NCI-H1694 treated with DMSO at 0.1 percent for 48 hours (cell line): ENCODE measurements at places on chromosomes 3 and 15.

- no peak for DNase-seq
Measured at GRCh38 chr3:37137516-37137915, 36.9 kb downstream of the LRRFIP2 start.

DNA sequence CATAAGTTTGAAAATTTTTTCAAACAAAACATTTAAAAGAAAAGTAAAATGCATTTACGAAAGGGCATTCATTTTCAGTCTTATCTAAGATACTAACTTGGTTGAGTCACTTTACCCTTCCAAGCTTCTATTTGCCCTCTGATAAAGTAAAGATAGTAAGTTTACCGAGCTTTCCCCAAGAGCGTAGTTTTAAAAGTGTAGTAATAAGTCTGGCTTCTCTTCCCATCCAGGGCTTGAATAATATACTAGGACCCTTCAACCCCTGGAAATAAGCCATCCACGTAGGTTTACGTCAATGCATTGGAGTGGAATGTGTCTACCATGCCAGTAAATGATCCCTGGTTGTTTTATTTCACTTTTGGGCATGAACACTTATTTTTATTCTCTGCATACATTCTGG lies 608.3 kb downstream of the NTRK3 start:
- no peak for DNase-seq

- DNase-seq = no peak
Measured at GRCh38 chr3:43865887-43866528, 175.3 kb downstream of the ABHD5 start.

DNA sequence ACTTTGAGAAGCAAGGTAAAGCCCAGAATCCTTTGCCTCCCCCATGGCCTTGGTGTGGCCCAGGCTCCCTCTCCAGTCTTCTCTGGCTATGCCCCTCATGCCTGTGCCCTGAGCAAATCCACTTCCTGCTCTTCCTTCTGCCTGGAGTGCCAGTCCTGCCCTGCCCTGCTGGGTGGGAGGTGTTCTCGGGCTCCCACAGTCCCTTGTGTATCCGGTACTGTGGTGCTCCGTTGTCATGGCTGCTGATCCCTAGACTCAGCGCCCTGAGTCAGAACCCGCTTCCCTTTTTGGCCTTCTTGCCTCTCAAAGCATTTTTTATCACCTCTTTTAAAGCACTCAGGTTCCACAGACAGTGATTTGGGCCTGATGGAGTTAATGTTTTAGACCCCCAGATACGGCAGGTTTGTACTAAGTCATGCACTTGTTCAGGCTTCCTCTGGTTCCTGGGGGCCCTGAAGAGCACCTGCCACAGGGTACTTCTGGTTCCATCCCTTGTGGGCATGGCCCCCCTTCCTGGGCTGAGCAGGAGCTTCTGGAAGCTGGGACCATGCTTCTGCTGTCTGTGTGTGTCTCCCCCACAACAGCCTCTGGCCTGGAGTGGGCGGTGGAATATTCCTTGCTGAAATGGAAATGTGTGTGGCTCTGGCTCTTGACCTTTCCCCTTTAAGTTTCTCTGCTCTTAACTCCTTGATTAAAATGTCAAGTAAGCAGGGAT lies 29.6 kb upstream of the ADAMTS7 start:
- DNase-seq = no peak

DNA sequence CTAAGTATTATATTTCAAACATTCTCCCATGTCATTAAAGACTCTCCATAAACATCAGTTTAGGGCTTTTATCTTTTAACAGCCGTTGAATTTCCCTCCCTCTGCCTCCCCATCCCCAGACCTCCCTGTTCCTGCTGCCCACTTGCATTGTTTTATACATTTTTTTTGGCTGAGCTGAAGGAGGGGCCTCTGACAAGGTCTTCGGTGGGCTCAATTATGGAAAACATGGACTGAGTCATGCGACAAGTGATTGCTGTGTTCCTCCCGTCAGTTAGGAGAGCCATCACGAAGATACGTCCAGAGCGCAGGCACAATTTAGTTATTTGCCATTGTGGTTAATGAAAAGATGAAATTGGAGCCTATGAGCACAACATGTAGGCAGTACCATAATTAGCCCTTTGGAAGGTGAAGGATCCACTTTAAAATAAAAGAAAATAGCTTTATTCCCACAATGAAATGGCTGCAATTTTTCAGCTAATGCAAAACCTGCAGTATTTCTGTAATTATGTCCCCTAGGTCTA lies 12.0 kb upstream of the NMNAT3 start:
- DNase-seq = no peak

DNA sequence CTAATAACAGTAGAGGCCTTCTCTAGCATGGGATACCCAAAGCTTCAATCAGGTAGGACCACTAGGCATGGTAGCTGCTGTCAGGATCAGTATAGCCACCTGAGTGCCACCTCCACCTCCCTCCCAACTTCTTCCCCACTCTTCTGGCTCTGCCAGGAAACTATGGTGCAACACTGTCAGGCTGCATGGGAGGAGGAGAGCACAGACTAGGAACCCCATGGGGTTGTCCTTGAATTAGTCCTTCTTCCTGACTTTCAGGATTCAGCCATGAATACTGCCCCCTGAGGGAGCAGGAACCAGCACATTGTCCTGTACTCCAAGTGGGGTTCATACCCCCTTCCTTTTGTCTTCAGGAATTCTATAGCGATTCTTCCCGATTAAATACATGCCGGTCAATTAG lies 340.8 kb upstream of the ONECUT1 start:
- DNase-seq = no peak

DNA sequence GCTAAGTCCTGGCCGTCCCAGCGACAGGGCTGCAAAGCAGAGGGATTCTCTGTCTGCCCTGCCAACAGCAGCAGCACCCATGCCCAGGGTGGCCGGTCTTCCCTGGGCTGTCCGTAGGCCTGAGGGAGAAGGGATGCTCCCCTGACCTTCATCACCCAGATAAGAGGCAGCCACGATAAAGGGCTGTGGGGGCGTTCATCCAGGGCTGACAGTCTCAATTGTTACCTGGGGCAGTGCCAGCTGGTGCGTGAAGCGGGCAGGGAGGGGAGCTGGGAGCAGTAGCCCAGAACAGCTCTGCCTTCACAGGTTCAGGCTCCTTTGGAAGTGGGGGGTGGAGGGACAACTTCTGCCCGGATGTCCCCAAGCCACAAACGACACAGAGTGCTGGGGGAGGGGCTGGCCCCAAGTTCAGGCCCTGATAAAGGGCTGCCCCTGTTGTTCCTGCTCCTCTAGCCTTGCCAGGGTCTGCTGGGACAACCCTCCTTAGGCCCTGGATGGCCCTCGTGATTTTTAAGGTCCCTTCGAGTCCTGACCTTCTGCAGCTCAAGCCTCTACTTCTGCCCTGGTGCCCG lies 94.7 kb downstream of the RAB11A start:
- DNase-seq = no peak

DNA sequence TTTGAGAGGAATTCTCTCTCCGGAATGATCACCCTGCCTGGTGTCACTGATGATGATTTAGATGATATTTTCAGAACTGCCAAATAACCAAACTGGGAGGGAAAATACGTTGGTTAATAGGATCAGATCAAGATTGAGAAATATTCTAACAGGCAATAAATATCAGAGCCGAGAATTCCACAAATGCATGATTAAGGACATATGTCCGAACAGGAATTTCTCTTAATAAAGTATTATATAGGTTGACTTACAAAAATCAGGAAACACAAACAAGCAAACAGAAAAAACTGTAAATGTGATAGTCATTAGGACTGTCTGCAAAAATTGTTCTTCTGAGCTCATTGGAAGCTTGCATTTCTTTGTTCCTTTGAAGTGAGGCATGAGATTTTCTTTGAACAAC lies 75.1 kb upstream of the PHLDB2 start:
- DNase-seq = no peak

GRCh38 chr3:112366522-112366921 lies 33.6 kb downstream of the CD200 start:
- DNase-seq = no peak

GRCh38 chr3:122947738-122948137 lies 79.8 kb downstream of the SEMA5B start:
- DNase-seq = no peak

GRCh38 chr3:190435618-190436017 lies 14.1 kb downstream of the TMEM207 start:
- no peak for DNase-seq

DNA sequence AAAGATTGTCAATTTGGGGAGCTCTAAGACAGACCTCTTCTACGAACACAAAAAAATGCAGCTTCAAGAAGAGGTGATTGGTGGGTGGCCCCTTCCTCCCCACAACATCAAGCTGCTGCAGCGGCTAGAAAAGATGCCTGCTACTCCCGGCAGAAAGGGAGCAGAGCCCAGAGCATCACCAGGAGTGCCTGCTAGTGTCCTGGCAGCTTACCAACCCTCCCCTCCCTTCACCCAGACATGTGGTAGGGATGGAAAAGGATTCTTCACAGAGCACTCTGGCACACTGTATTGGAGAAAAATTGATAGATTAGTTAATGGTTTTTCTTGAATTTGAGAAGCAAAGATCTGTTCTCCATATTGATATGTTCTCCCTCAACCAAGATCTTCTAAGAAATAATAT lies 10.8 kb downstream of the IP6K1 start:
- no peak for DNase-seq

GRCh38 chr3:126050050-126050392 lies 33.9 kb downstream of the SLC41A3 start:
- no peak for DNase-seq

DNA sequence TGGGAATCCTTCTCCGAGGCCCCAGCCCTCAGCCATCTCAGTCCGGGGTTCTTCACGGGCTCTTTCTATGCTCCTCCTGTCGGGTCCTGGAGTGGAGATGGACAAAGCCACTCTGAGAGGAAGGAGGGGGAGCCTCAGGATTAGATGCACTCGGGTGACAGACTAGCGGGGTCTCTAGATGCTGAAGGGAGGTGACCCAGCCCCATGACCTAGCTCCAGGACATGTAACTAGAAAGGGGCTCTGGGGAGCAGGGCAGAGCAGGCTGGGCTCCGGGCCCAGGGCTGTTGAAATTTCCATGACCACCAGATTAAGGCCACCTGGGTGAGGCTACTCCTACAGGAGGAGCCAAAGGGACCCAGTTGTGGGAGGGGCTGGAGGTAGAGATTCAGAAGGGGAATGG lies 14.8 kb upstream of the SKIC8 start:
- no peak for DNase-seq

DNA sequence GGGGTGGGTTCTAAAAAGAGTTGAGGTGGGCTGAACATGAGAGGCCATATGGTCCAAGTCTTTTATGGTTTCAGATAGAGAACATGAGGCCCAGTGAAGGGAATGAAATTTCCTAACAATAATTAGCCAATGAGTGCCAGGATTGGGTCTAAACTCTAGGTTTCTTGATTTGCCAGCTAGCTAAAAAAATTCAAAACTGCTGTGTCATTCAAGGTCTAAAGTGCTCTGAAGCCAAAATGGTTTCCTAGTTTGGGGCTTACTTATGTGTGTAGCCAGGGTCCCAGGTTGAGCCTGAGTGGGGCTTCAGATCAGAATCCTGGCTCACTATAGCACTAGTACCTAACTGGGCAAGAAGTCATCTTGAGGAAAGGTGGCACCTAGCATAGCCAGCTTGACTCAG lies 55.3 kb upstream of the SYN2 start:
- DNase-seq = no peak

- DNase-seq = no peak
Measured at GRCh38 chr15:80328496-80328895, 75.7 kb upstream of the ARNT2 start.

- peak; percentile 73 for DNase-seq
Measured at GRCh38 chr3:140343211-140344081, 334.4 kb upstream of the TRIM42 start.

GRCh38 chr15:70383856-70384255 lies 286.1 kb upstream of the TLE3 start:
- DNase-seq = no peak

GRCh38 chr3:185943760-185944106 lies 5.9 kb upstream of the TRA2B start:
- no peak for DNase-seq

GRCh38 chr3:113265231-113265630 lies 53.9 kb downstream of the BOC start:
- DNase-seq = no peak

GRCh38 chr15:99435113-99435695 lies 130.6 kb upstream of the MEF2A start:
- no peak for DNase-seq

- no peak for DNase-seq
Measured at GRCh38 chr3:59321881-59322540, 272.2 kb upstream of the CFAP20DC start.

GRCh38 chr15:27268923-27269322 lies 297.9 kb downstream of the GABRG3 start:
- DNase-seq = no peak

DNA sequence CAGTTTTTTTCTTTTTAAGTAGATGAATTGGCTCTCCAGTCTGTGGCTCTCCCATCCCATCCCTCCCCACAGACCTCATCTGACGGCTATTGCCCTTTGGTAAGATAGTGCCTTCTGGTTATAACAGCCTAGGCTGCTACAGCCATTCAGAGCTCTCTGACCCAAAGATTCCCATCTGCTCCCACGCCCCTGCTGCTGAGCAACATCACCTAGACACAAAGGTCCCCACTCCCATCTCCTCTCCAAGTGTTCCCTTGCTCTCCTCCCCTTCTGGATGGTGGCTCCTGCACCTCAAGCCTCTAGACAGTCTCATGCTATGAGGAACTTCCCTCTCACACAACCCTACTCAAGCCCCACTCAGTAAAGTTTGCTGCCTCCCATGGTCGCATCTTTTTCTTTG lies 23.7 kb downstream of the FBXW12 start:
- DNase-seq = no peak

GRCh38 chr15:39885099-39885777 lies 34.8 kb downstream of the GPR176 start:
- no peak for DNase-seq

DNA sequence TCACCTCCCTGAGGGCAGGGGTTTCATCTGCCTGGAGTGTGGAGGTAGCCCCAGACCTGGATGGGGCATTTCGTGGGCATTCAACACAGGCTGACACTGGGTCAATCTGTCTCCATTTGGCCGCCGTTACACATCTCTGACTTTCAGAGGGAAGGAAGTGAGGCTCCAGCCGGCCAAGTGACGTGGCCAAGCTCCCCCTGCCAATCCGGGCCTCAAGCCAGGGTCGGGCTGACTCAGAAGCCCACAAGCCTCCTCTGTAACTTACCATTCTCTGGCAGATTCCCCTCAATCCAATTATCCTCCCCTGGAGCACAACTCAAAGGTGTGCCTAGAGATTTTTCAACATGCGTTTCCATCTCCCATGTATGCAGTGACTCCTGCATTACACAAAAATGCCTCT lies 227.6 kb downstream of the KLF13 start:
- DNase-seq = no peak

GRCh38 chr3:123505820-123506219 lies 56.9 kb upstream of the ADCY5 start:
- no peak for DNase-seq

- no peak for DNase-seq
Measured at GRCh38 chr3:34155108-34155507, 356.7 kb downstream of the PDCD6IP start.

DNA sequence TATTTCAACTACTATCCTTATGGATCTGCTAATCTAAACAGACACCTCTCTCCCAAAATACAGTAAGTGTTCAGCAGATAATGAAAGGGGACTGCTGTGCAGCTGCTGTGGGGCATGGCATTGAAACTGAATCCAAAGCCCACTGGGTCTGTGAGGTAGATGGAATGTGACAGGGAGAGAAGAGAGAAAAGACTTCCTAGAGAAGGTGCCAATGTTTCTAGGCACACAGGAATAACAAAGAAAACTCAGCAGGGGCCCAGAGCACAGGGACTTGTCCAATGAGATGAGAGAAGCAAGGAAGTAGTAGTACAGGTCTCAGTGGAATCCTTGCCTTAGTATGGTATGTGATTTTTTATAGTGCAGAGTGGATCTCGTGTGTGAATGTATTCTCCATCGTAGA lies 457.8 kb downstream of the IL5RA start:
- DNase-seq = no peak

GRCh38 chr3:16186086-16186485 lies 11.6 kb downstream of the GALNT15 start:
- no peak for DNase-seq
